Muscle of leg (tissue), 16 donors: ENCODE measurements at places on chromosomes 16 and 17. TPM values are rescaled to one million over a fixed set of nuclear protein-coding genes. Genes with fewer than 3 reads are reported as not detected.

GRCh38 chr17:55133583-55133982, 131.2 kb upstream of the HLF start:
- no peak for DNase-seq

GRCh38 chr16:285146-286055, 2.4 kb downstream of the PDIA2 start:
- DNase-seq: no peak

GRCh38 chr17:39676198-39676819, 8.1 kb downstream of the PNMT start:
- DNase-seq: no peak

- peak; percentile 35 for DNase-seq
Observed at GRCh38 chr17:43418441-43419374, 19.9 kb downstream of the ARL4D start.

The USP31 gene
- 3.7 TPM for polyA plus RNA-seq

The ABCC11 gene
- polyA plus RNA-seq: 0.09 TPM

The SLFN12L gene
- polyA plus RNA-seq: 0.24 TPM
